ENCODE measurements at places on chromosomes 4 and X.
A peak's percentile ranks its signal among the peaks of the same experiment; 100 is the strongest.

DNA sequence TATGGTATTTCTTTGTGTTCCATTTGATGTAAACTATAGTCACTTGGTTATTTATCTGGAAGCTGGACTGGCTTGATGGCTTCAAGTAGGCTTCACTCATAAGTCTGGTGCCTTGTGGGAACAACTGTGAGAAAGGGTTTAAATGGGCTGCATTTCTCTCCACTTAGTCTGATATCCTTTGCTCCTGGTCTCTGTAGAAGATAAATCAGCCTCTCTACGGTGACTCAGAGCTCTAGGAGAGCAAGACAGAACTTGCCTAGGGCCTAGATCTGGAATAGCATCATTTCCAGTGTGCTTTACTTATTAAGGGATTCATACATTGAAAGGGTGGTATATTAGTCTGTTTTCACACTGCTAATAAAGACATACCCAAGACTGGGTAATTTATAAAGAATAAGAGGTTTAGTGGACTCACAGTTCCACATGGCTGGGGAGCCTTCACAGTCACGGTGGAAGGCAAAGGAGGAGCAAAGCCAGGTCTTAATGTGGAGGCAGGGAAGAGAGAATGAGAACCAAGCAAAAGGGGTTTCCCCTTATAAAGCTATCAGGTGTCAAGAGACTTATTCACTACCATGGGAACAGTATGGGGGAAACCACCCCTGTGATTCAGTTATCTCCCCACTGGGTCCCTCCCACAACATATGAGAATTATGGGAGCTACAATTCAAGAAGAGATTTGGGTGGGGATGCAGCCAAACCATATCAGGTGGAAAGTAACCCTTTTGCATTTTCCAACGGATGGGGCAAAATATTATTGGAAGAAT is 1746.4 kb upstream of the PCDH7 start:
- DNase-seq = no peak

GRCh38 chr4:72302981-72303704 is 265.9 kb downstream of the ADAMTS3 start:
- DNase-seq = no peak

DNA sequence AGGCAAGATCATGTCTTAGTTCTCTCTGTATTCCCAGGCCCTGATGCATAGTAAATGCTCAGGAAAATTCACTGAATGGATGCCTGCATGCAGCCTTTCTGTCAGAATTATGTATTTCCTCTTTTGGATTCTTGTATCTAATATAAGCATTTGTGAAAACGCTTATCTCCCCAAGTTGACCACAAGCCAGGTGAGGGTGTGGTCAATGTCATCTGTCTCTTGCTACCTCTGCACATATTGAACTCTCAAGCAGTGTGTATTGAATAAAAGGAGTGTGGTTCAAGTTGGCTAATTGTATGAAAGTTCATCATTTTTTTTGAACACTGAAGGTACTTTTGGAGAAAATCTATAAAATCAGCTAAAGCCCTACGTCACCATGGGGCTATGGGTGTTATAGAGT is 84.3 kb downstream of the CNGA2 start:
- DNase-seq = no peak

GRCh38 chr4:70703619-70704214 is 15.4 kb downstream of the UTP3 start:
- DNase-seq = no peak

- DNase-seq = no peak
Observed at GRCh38 chr4:157052429-157053040, 23.4 kb upstream of the GLRB start.

- no peak for DNase-seq
Observed at GRCh38 chr4:8819473-8820177, 52.0 kb downstream of the HMX1 start.

DNA sequence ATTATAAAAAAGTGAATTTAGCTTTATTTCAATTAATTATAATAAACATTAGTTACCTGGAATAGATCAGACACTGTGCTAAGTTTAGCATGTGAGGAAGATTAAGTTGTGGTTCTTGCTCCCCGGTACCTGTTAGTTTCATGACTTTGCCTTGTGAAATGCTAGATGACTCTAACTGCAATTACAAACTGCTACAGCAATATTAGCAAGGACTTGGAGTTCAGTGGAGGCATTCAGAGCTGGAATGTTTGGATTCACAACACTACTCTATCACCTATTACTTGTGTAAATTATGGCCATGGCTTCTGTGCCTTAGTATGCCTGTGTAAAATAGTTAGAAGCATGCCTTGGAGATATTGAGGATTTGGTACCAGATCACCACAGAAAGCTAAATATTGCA is 21.4 kb upstream of the ANXA10 start:
- DNase-seq = no peak

GRCh38 chr4:19514276-19515070 is 737.2 kb upstream of the SLIT2 start:
- no peak for DNase-seq

DNA sequence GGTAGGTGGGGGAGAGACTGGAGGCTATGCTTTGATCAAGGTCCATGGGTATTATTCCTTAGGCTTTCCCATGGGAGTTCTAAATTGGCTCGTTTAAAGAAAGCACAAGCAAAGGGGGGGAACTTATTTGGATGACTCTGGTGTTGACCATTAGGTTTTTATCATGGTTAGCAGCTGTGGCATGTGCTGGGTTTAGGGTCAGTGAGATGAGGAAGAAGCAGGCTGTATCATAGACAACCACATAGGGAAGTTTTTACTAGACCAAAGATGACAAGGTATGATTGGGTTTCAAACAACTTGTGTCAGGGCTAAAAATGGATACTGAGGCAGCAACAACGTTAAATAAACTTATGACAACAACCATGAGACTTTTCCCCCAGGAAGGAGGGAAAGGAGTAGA is 97.7 kb downstream of the DNAAF6 start:
- DNase-seq = no peak

- no peak for DNase-seq
Observed at GRCh38 chrX:55056820-55057674, 17.8 kb upstream of the PAGE2B start.

DNA sequence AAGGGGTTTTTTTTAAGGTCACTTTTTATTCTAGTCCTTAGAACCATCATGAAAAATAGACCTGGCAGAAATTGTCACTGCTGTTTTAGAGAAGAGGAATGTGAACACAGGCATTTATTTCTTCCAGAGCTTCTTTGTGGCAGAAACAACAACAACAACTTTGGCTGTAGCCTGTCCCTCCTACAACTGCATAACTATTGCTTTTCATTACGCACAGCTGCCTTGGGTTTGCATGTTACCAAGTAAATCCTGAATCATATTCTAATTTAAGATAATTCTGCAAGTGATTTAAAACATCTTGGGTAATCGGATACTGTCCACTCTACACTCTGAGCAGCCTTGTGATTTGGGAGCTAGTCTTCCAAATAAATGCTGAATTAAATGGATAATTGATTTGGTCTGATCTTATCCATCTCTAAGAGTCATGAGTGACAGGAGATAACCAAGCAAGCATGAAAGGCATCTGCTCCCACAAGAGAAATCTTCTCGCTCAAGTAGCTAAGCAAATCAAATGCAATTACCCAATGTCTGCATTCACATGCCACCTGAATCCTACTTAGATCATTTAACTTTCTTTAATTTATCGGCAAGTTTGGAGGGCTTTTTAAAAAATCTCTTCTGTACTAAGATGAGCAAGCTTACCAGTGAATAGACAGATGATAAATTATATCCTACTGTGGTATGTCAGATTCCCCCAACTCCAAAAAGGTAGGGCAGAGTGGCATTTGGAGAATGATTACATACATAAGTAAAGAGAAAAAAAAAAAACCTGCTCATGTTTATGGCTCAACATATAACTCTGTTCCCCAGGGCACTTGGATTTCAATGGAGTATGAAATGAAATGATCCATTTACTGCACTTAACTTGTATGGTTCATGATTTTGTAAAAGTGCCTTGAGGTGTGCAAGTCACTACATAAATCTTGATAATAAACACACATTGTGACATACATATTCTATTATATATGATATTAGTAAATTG is 73.6 kb downstream of the EGF start:
- DNase-seq = no peak

DNA sequence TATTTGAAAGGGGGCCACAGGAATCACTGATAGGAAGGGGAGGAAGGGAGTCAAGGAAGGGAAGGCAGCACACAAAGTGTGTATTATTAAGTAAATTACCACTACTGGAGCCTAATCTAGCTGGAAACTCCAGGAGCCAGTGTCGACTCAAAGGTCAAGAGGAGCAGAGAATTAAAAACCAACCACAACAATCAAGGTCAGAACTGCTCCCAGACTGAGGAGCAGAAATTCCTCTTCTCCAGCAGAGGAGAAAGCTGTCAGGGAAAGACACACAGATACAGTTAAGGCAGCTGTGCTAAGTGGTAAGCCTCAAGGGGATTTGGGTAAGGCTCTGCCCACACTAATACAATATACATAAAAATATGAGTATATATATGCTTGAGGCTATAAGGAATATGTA is 87.5 kb upstream of the PTPN13 start:
- DNase-seq = no peak

GRCh38 chrX:68403038-68403437 is 30.3 kb downstream of the OPHN1 start:
- DNase-seq = no peak

DNA sequence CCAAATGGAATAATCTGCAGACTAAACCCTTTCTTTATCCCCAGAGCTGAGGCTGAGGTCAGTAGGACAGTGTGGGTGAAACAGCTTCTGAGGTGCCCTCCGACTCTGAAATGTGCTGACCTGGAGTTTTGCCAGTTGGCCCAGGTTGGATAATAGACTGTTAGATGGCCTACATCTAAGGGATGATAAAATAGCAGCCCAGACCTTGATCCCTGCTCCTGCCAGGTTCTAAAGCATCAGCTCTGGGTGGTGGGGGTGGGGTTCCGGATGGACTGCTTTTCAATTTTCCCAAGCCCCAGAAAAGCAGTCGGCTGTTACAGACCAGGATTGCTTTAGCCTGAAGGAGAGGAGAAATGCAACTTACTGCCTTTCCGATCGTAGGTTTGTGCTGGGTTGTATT is 110.4 kb downstream of the NHS start:
- no peak for DNase-seq

GRCh38 chr4:8403173-8403753 is 37.3 kb downstream of the ACOX3 start:
- DNase-seq = peak; percentile 75

GRCh38 chr4:95284655-95285054 is 264.1 kb downstream of the UNC5C start:
- DNase-seq = no peak

DNA sequence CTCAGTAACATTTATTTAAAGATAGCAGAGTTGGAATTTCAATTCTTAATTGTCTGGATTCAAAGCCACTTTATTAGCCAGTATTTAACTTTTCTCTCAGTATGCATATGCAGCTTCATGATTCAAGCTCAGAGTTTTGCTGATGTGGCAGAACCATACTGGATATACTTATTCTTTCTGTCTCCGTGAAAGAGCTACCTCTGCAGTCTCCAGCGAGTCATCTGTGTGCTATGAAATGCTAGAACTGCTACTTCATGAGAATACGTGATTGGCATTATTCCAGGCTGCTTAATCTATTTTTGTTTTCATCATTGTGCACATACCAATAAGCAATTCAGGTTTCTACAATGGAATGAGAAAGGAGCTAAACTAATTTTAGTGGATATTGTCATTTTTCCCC is 743.7 kb downstream of the C4orf33 start:
- DNase-seq = no peak

- DNase-seq = no peak
Observed at GRCh38 chr4:44162538-44163270, 285.9 kb downstream of the KCTD8 start.

GRCh38 chr4:154982187-154983047 is 201.3 kb downstream of the RBM46 start:
- peak; percentile 67 for DNase-seq

- DNase-seq = no peak
Observed at GRCh38 chr4:64559571-64559970, 150.3 kb upstream of the TECRL start.

- no peak for DNase-seq
Observed at GRCh38 chr4:56704089-56704871, 23.2 kb upstream of the HOPX start.

DNA sequence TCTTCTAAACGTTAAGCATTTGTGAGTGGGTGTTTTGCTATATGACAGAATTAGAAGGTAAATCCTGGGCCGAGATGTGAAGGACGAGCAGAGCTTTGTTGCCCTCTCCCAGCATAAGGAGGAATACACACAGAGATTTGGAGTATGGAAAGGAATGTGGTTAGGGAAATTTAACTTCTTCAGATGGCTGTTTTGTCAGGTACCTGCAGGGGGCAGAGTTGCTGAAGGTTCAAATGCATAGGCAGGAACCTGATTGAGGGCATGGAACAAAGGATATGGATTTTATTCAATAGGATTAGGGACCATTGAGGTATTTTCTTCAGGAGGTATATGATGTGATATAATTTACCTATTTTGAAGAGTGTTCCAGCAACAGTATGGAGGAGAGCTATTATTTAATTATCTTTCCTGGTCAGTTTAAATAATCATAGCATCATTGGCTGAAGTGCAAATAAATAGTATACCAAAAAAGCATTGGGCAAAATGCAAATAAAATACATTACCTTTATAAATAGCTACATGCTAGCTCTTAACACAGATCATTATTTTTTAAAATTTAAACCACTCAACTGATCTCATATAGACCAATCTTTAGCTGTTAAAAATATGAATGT is 143.6 kb downstream of the SLIT2 start:
- no peak for DNase-seq

GRCh38 chrX:120419463-120419862 is 49.6 kb downstream of the LAMP2 start:
- no peak for DNase-seq

DNA sequence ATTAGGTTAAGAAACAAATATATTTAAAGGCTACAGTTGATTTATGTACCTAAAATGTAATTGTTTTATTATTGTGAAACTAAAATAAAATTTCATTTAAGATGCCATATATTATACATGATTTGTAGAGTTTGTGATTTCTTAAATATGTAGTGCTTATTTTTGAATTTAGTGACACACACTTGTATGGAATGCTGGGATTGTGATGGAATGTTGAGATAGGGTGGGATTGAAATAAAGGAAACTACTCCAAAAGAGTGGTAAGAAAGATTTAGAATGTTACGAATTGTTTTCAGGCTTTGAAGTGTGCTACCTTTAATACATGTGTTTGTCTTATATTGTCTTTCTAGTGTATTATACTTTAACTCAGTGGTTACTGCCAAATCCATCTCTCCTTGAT is 330.3 kb upstream of the PITX2 start:
- DNase-seq = no peak

- DNase-seq = no peak
Observed at GRCh38 chr4:167722487-167722808, 369.9 kb upstream of the ANXA10 start.

Data from breast epithelium (tissue), 4 donors.